ENCODE measurements at places on chromosomes 5 and 9.

GRCh38 chr9:25918761-25919160 is 240.5 kb upstream of the TUSC1 start:
- DNase-seq, result no peak

DNA sequence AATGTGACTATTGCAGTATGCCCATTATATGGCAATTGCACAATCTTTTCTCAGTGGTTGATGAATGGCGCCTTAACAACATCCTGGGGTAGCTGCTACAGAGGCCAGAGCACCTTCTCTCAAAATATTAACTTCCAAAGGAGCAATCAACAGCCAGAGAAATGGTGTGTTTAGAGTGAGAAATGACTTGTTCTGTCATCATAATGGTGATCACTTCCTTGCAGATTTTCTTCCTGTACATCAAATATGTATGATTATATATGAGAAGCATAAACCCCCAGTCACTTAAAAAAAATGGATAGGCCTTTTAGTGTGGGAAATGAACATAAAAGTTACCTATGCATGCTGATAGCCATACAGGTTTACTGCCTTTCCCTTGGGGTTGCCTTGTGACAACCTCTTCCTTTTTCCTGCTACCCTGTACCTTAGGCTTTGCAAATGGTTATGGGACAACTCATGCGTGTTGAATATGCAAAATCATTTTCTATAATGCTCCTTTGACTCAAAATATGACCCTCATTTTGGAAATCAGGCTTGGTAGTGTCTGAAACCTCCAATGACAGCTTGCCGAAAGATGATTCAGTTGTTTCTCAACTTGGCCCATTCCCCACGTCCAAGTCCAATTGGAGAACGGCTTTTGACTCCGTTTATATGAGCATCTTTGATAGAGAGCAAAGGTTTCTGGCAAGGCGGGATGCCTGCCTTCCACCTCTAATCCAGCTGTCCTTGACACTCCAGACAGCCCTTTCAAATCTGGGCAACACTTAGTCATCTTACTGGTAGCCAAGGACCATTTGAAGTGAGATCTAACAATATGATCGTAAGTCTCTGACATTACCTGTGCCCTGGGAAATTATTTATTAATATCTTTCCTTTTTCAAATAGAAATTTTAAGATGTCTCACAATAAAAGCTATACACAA is 69.3 kb downstream of the SLC1A1 start:
- no peak for DNase-seq

- no peak for DNase-seq
Measured at GRCh38 chr5:96565582-96566265, 96.5 kb upstream of the CAST start.

- DNase-seq, result no peak
Measured at GRCh38 chr9:26770821-26771220, 121.8 kb downstream of the CAAP1 start.

DNA sequence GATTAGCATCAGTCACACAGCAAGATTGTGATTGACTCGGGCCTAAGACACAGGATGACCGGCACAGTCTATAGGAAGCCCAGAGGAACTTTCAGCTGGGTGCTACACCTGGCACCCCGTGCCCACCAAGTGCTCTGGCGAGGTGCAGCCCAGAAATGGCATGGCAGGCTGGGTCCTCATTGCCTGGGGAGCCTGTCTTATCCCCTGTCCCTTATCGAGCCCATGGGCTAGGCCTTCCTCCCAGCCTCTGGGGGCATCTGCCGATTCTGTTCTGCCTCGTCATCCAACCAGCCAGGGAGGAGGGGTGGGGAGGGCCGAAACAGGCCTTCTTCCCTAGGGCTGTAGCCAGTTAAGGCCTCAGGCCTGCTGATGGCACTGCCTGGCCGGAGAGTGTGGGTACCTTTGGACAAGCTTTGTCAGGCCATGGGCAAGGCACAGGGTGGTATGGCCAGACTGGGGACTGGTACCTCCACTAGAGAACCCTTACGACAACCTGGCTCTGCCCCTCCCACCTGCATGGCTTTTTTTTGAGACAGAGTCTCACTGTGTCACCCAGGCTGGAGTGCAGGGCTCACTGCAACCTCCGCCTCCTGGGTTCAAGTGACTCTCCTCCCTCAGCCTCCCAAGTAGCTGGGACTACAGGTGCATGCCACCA is 1.6 kb downstream of the GRK6 start:
- DNase-seq, result no peak

GRCh38 chr5:95798048-95798447 is 24.5 kb downstream of the GLRX start:
- no peak for DNase-seq

GRCh38 chr5:84290161-84290560 is 94.5 kb downstream of the EDIL3 start:
- no peak for DNase-seq

DNA sequence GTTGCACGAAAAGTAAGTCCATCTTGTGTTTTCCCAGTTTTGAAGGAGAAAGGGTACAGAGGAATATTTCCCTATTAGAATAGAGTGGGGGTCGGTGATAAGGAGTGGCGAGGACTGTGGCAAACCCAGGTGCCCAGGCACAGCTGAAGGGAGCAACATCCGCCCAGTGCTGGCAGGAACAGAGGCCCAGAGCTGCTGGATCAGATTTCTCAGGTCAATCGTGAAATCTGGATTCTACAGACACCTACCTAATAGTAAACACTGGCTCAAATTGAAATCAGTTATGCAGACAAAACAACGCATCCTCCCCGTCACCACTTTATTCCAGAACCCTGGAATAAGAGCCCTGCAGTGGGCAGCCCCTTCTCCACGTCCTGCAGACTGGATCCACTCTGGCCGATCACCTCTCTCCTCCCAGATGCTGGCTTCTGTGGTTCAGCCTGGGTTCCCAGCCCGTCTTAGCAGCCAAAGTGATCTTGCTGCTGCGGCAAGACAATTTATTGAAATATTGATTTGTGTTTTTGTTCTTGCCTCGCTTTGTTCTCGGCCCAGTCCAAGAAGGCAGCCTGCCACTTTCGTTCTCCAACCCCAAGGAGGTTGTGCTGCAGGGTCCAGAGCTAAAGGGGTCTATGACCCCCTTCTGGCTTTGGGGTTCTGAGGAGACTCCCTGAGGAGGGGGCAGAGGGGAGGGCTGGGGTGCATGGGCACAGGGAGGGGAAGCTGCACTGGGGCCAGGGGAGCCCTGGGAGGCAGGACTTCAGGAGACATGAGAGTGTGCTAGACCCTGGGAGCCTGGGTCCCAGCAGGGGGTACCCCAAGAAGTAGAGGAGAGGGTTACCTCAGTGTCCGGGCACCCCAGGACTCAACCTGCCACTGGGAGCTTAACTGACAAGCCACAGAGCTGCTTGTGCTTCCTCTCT is 103.3 kb downstream of the ZNF354C start:
- DNase-seq, result no peak

- DNase-seq, result no peak
Measured at GRCh38 chr9:71767163-71767775, 1.0 kb downstream of the CEMIP2 start.

DNA sequence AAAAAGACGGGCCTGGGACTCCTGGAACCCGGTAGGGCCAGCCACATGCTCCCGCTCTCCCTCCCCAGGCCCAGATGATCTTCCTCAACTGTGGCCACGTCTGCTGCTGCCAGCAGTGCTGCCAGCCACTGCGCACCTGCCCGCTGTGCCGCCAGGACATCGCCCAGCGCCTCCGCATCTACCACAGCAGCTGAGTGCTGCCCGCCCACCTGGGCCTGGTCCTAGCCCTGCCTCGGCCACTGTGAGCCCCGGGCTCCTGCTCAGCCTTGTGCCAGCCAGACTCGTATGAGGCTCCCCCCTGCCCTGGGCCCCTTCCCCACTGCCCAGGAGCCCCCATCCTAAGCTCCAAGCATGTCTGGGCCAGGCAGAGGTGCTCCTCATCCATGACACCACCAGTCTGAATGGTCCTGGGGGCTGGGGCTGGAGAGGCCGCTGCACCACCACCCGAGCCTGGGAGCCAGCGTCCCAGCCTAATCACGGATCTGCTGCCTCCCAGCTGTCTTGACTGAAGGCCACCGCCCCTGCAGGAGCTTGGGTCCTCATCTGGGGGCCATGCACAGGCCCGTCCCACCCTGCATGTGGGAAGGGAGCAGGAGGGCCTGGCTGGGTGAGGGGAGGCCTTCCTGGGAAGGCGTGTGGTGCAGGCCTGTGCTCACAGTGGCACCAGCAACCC is 51.5 kb downstream of the LRSAM1 start:
- no peak for DNase-seq

DNA sequence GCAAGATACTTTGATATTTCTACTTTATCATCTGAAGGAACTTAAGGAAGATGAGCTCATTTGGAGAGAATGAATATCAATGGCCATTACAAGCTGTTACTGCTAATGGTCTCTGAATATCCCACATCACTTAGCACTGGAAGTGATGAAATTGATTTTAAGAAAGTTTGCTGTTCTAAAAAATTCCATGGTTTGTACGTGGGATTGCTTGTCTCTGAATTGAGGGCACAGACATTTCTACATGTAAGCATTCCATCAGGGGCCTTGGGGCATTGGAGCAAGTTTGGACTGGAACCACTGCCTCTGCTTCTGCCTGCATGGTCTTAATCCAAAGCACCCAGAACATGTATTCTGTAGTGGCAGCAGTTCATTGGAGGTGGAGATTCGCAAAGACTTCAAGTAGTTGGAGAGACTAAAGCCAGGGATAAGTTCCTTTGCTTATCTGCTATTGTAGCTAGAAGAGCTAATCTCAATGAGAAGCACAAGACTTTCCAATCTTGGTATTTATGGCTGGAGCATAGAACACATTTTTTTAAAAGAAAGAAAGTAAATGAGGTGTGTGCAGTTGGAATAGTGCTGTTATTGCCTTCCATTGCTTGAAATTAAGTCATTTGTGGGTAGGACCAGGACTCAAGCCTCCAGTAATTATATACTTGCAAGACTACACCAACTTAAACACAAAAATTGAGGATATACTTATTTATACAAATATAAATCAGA is 424.2 kb downstream of the SPATA31D1 start:
- DNase-seq, result no peak

DNA sequence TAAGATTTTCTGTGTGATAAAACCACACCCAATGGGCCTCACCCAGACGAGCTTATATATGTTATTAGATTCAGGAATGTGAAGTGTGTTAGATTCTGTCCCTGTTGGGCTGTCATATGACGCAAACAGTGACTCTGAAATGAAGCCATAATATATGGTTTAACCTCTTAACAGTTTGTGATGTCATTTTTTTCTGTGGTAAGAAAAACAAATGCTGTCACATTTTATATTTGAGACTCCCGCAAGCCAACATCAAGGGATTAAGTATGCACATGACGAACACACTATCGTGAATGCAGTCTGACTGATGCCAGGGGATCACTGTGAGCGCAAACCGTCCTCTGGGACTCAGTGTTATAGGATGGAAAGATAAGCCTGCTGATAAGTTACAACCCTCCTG is 321.7 kb downstream of the SH3GL2 start:
- no peak for DNase-seq

DNA sequence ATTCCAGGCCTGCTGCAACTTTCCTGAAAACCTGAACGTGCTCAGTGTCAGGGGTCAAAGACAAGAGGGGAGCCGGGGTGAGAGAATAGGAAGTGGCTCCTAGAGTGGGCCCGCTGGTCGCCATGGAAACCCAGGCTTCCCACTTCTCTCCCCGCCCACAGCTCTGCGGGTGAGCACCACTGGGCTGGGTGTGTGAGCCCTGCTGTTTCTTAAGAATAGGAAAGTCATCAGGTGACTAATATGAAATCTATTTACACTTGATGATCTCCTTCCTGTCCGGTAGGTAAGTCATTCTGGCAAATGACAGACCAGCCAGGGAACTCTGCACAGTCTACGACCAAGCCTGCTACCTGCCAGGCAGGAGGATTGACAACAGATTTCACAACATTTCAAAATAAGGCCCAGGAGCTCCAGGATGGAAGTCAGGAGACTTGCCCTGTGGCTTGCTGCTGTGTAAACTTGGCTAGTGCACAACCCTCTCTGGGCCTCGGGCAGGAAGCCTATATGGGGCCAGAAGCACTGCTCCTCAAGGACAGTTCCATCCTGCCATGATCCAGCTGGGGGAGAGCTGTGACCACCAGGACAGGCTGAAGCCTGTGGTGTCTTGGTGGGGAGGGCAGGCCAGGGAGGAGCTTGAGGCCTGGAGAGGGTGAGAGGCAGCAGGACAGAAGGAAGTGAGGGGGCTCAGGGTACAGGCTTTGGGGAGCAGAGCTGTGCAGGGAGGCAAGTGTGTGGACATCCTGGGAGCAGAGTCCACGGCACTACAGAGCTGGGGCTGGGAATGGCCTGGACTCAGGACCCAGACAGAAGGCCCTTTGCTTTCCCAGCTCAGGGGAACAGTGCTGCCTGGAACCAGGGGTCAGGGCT is 60.6 kb downstream of the SHB start:
- DNase-seq, result no peak

GRCh38 chr9:108838017-108838416 is 17.8 kb downstream of the ACTL7B start:
- no peak for DNase-seq

DNA sequence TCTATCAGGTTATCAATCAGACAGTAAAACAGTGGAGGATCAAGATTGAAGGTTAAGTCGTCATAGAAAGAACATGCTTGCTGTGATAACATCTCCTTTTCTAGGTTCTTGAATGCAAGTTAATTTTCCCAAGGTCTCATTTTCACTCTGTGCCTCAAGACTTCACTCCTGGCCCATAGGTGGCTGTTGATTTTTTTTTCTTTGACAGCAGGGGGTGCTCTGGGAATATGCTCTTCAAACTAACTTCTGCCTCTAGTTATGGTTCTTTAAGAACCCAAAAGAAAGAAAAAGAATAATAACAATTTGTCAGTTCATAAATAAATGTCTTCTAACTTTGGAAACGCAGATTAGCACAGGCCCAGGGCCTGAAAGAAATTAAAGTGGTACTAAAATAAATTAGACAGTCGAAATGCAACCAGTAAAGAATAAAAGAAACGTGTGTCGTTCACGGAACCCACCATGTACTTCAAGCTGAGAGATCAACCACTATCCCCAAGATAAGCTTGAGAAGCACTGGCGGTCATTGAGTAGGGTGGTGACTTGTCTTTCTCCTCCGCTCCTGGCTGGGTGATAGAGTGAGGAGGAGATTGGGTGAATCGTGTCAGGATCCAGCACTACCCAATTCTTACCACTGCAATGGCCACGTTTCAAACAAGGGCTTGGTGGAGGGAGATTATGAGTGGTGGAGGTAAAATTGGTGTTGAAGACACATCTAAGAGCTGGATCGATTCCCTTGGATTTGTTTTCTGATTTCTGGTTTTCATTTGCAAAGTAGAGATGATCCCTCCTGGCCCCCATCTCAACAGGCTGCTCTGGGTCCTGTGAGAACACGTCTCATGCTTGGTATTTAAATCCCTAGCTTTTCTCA is 93.4 kb upstream of the IRX4 start:
- DNase-seq, result no peak

Measured in activated naive CD8-positive, alpha-beta T cell treated with anti-CD3 and anti-CD28 coated beads, Interleukin-2, amount 50 U/mL, for 16 hours (primary cell).